Mesenteric fat pad (tissue), 1 donor: ENCODE measurements at places on chromosomes 6 and 20.

GRCh38 chr20:37336369-37337207 lies 9.4 kb upstream of the SRC start:
- DNase-seq: no peak

- DNase-seq: no peak
Measured at GRCh38 chr20:12040261-12040660, 122.6 kb downstream of the BTBD3 start.

- DNase-seq: no peak
Measured at GRCh38 chr6:46174904-46175303, 4.1 kb upstream of the ENPP5 start.

DNA sequence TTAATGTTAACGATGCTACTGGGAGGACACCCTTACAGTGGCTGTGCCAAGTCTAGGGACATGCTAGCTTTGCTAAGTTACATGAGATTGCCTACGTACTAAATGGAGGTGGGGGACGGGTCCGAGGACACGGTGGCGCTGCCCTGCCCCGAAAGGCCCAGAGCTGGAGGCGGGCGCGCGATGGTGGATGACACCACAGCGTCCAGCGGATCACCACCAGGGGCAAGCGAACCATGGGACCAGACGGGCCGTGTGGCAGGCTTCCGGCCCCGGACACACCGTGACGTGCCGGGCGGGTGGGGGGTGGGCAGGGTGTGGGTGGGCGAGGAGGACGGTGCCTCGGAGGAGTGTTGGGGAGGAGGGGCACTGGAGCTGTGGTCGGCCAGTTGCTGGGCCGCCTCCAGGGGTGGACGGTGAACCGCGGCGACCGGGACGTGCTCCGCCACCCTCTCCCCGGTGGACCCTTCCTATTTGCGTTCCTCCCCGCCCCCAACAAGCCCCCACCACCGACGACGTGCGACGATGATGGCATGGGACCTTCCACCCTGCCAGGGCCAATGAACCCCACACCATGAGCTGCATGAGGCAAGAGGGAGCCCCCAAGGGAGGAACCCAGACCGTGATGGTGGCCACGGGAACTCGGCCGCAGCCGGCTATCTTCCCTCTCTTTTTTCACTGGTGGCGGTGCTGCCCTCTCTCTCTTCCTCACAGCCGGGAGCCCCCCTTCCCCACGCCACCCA lies 773.3 kb upstream of the DEFB115 start:
- DNase-seq: peak; percentile 84

GRCh38 chr6:108651340-108652227 lies 90.9 kb downstream of the FOXO3 start:
- no peak for DNase-seq

DNA sequence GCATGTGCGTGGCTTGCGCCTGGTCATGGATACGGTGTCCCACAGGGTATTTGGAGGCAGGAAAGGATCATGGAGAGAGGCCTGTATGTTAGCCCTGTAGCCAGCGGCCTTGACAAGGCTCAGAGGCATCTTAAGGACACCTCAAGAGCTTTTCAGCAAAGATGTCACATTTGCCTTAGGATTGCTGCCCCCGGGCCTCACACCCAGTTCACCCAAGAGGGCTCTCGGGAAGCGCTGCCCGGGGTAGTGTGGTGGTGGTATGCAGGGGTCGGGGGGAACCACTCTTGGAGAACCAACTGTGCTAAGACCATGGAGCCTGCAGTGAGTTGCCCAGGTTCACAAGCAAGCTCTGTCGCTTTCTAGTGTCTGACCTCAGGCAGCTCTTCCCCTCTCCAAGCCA lies 36.9 kb upstream of the VSTM2L start:
- peak; percentile 75 for DNase-seq

DNA sequence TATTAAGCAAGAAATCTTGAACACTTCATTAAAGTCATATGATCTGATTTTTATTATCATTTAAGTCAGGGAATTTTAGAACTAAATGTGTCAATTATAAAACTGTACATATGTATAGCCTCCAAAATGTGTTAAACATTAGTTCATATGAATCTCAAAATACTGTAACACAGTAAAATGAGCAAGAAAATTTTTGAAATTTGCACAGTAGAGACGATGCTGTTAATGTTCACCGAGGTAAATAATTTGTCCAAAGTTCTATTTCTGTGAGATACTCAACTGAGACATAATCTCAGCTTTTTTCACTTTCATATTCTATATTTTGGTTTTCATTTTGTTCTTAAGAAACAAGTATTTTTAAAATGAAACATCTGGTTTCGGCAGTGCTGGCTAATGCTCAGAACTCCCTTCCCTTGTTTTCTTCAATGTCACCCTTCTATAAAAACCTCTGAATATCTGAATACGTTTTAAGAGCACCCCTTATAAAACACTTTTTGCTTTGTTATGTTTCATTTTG lies 353.1 kb downstream of the LAMA2 start:
- DNase-seq: no peak

GRCh38 chr6:133559926-133560325 lies 318.8 kb downstream of the EYA4 start:
- DNase-seq: no peak

DNA sequence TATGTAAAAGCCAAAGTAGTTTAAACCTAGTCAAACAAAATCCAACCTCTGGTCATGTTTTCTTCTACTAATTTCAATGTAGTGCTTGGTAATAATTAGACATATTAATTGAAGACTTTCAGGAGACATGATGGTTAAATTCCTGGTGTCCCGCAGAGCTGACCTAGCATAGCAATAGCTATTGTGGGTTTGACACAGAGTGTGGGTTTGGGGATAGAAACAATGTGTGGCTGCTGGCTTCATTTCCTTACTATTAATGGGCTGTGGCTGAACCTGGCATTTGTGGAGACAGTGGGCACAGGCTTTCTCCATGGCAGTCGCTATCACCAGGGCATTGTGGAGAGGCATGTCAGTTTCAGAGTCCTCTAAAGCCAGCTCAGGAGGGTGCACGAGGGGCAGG lies 54.1 kb upstream of the GGTLC1 start:
- DNase-seq: no peak

GRCh38 chr20:49344975-49345374 lies 67.1 kb upstream of the ZNFX1 start:
- no peak for DNase-seq

DNA sequence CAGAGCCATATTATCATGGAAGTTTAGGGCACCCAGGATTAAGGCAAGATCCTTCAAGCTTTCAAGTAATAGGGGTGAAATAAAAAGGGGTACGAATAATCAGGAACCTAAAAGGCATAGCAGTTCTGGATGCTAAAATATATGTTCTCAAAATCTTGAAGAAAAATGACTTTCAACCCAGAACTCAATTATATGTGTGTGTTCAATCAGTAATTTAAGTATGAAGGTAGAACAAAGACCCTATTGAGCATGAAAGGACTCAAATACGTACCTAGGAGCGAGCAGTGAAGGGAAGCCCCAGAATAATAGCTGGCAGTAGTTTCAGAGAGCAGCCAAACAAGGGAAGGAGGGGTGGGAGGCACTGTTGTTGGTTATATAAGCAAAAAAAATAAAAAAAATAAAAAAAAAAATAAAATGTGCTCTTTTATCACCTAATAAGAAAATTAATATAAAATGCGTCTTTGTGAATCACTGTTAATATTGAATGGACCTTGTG lies 45.4 kb downstream of the MYO6 start:
- no peak for DNase-seq

- DNase-seq: no peak
Measured at GRCh38 chr6:165640806-165641205, 22.2 kb downstream of the PDE10A start.

DNA sequence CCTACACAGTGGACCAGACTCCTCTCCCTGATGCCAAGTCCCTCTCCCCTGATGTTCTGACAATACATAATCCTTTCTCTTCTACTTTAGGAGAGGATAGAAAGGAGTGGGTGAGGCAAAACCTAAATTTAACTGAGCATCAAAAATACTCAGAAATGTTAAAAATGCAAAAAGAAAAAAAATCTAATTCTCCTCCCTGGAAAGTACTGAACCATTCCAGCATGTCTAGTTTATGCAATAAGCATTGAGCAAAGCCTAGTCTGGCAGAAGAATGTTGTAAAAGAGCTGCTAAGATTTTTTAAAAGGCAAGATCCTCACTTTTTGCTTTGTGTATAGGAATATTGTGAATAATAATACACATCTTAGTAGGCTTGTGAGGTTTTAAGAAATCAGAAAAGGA lies 116.6 kb upstream of the STXBP5 start:
- no peak for DNase-seq

DNA sequence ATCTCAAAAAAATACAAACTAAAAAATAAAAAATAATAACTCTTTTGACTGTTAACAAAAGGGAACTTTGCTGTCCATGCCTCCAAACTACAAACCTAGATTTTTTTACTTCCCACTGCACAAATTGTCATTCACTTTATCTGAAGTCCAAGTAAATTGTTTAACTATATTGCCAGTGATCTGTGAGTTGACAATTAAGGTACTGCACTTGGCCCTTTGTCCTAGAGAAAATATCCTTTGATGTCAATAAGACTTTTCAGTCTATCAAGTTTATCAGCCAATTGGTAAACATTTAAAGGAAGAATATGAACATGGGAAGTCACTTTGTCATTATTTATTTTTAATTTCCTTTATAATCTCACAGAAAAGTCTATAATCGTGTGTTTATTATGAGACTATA lies 19.3 kb upstream of the EPB41L2 start:
- no peak for DNase-seq

- no peak for DNase-seq
Measured at GRCh38 chr6:101826678-101827077, 433.2 kb downstream of the GRIK2 start.

DNA sequence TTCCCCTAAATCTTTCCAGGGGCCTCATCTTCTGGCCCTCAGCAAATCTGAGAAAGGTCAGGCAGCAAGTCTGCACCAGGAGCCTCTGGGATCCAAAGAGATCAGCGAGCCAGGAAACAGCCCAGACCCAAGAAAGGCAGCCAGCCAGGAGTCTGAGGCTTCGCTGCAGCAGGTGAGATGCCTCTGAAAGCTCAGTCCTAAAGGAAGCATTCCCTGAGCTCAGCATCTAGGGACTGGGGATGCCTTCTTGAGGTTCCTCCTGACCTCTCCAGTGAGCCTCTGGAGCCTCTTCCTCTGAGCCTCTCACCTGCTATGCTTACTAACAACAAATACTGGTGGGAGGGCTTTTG lies 118.8 kb upstream of the MAFB start:
- no peak for DNase-seq

DNA sequence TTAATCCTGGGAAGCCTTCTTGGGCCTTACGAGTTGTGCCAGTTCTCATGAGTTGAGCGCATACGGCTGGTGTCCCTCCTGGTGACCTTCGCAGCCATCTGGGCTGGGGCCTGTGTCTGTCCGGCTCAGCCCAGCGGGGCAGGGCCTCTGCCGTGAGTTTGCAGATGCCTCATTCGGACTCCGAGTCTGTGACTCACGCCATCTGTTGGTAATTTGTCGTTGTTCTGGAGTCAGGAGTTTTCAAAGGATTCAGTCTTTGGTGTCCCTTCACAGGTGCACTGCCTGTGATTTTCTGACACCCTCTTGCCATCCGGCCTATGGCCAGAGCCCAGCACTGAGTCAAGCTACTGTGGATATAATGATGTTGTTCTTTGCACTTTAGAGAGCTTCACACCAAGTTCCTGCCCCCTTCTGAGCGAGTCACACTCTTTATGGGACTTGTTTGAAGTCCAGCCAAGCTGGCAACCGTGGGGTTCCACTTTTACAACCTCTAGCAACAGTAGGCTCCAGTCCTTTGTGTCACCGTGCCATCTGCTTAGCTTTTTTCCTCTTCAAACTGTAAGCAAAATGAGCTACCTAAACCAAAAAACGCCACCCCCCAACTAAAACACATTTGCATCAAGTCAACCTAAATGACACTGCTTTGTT lies 175.6 kb downstream of the AIG1 start:
- DNase-seq: no peak

DNA sequence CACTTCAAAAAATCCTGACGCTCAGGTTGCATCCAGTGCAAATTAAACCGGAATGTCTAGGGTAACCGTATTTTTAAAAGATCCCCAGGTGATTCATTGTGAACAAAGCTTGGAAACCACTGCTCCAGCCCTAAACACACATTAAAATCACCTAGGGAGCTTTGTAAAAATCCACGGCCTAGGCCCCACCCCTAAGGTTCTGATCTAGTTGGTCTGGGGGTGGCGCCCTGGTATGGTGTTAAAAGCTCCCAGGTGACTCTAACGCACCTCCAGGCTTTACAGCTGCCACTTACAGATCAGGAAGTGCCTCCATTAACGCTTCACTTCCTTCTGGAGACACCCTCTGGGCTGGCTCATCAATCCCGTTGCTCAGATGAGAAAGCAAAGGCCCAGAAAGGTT lies 92.2 kb downstream of the GRM4 start:
- no peak for DNase-seq

DNA sequence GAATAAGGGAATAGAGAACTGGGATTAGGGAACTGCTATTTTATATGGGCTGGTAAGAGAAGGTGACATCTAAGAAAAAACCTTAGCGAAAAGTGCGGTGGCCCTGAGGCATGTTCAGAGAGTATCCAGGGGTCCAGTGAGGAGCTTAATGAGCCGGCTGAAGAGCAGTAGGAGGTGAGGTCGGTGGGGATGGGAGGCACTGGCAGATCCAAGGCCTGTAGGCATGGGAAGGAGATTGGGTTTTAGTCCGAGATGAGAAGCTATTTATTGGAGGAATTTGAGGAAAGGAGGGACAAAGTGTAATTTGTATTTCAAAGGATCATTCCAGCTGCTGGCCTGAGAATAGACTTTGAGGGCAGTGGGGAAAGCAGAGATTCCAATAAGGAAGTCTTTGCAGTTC lies 123.8 kb downstream of the QKI start:
- DNase-seq: no peak

DNA sequence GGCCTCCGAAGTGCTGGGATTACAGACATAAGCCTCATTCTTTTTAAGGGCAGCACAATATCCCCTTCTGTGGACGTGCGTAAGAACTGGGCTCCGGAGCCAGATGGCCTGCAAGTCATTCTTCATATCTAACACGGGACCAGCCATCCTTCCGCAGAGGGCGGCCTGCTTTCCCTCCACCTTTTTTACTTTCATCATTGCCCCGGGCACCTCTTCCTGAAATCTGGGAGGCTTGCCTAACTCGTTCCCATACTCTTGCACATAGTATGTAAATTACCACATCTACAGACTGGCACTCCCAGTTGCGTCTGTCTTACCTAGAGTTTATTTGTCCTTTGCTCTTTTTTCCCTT lies 29.9 kb upstream of the SLC23A2 start:
- no peak for DNase-seq

GRCh38 chr6:142518761-142519160 lies 217.0 kb downstream of the ADGRG6 start:
- no peak for DNase-seq

DNA sequence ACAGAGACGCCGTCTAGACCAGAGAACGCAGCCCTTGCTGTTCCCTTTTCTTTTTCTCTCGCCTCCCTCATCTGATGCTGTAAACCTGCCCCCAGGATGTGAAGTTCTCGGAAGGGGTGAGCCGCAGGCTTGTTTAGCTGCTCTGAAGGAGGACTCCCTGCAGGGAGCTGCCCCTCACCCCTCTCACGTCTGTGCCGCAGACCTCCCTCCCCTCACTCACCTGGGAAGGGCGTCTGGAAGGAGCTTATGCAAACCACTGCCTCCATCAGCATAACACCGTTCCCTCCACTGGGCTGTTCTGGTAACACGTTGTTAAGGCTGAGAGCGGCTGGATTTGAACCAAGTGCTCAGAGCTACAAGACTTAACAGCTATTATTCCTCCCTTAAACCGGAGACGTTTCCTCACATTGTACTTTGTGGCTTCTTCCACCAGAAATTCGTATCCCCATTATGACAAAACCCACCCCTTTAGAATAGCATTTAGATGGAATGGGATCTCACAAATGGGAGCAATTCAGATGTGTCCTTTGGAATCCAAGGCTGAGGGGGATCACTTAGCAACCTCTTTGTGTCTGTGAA lies 99.8 kb downstream of the SMOC2 start:
- no peak for DNase-seq

- no peak for DNase-seq
Measured at GRCh38 chr6:116087437-116088027, 13.1 kb upstream of the NT5DC1 start.
